ENCODE measurements at places on chromosomes 5 and 9. TPM values are rescaled to one million over a fixed set of nuclear protein-coding genes. Genes with fewer than 3 reads are reported as not detected.

The SHISAL2B gene
- not detected for polyA plus RNA-seq

DNA sequence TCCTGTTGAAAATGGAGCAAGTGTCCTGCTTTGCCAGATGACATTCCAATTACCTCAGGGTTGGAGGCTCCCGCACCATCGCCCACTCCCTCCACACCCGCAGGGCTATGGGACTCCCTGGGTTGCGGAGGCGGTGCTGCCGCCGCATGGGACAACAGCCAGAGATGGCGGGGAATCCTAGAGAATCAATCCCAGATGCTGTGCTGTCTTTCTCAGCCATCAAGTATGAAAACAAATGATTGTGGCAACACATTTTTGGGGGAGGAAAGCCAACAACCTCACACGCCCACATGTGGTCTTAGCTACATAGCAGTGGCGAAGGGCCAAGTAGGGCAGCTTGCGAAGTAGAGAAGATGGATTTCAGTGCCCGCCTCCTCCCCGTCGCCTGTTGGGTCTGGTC is 46.7 kb downstream of the IL31RA start:
- peak; percentile 97 for DNase-seq

The EQTN gene
- polyA plus RNA-seq: not detected

The TICAM2 gene
- 1.2 TPM for polyA plus RNA-seq

- DNase-seq: no peak
Measured at GRCh38 chr5:140342287-140342686, 4.1 kb downstream of the HBEGF start.

DNA sequence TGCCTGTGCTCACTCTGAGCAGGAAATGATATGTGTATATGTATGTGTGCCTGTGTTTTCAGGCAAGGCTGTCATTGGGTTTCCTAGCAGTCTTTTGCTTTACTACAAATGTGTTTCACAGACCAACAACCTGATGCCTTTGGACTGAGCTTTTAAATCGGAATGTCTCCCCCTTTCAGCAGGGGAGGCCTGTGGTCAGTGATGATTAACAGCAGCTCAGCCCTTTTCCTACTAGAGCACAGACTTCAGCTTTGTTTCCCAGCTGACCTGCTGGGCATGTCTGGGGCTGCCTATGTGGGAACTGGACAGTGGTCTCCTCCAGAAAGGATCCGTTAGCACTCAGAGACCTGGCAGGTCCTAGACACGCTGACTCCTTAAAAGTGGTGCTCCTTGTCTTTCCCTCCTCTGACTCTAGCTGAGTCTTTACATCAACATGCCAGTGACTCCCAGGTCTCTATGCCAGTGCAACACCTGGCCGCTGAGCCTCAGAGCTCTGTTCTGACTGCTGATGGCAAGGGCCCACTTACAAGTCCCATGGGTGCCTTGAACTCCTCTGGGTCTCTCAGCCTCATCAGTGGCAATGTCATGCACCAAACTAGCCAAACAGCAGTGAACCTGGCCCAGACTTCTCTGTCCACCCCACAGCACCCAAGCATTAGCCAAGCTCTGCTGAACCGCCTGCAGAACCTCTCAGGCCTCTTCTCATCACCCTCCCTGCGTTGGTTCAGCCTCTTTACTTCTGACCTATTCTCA is 7.7 kb downstream of the MACROH2A1 start:
- DNase-seq: peak; percentile 70

GRCh38 chr5:485113-485945 is 38.9 kb downstream of the SLC9A3 start:
- DNase-seq: no peak

- no peak for DNase-seq
Measured at GRCh38 chr5:76956033-76956432, 3.2 kb downstream of the CRHBP start.

GRCh38 chr9:35832814-35833213 is 3.8 kb downstream of the TMEM8B start:
- no peak for DNase-seq

DNA sequence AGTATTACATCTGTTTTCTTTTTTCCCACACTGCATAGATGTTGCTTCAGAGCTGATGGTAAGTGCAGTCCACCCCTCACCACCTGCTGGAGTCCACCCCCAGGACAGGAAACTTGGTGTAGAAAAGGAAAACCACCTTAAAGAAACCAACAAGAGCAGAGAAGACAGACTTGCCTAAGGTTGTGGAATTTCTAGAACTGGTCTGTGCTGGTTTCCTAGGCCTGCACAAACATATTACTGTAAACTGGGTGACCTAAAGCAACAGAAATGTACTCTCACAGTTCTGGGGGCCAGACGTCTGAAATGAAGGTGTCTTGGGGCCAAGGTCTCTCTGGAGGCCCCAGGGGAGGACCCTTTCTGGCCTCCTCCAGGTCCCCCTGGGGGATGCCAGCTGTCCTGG is 293.4 kb upstream of the IRX1 start:
- no peak for DNase-seq

GRCh38 chr9:132439153-132439552 is 29.1 kb downstream of the CFAP77 start:
- DNase-seq: no peak

The POU5F2 gene
- 0.06 TPM for polyA plus RNA-seq

The ZNF474 gene
- 0.06 TPM for polyA plus RNA-seq

The CCDC152 gene
- polyA plus RNA-seq: 0.91 TPM

- DNase-seq: no peak
Measured at GRCh38 chr9:134381671-134382516, 55.6 kb downstream of the RXRA start.
